ENCODE measurements at places on chromosomes 2 and 18.

- H3K4me1 ChIP-seq = no peaks in the 10 kb centered on the region
- no peak overlapping the region for H3K4me3 ChIP-seq
These were observed 8.5 kb upstream of the RALBP1 start for GRCh38 chr18:9466846-9467245.

- H3K4me1 ChIP-seq = peaks cover 83% of the 10 kb centered on the region
- peak overlapping the region; percentile 93 for H3K27ac ChIP-seq
- no peaks in the 10 kb centered on the region for H3K27me3 ChIP-seq
- peaks cover 4% of the 10 kb centered on the region for H3K36me3 ChIP-seq
- DNase-seq = no peak
These were observed 135.8 kb downstream of the HDAC4 start for GRCh38 chr2:239264838-239265651.

DNA sequence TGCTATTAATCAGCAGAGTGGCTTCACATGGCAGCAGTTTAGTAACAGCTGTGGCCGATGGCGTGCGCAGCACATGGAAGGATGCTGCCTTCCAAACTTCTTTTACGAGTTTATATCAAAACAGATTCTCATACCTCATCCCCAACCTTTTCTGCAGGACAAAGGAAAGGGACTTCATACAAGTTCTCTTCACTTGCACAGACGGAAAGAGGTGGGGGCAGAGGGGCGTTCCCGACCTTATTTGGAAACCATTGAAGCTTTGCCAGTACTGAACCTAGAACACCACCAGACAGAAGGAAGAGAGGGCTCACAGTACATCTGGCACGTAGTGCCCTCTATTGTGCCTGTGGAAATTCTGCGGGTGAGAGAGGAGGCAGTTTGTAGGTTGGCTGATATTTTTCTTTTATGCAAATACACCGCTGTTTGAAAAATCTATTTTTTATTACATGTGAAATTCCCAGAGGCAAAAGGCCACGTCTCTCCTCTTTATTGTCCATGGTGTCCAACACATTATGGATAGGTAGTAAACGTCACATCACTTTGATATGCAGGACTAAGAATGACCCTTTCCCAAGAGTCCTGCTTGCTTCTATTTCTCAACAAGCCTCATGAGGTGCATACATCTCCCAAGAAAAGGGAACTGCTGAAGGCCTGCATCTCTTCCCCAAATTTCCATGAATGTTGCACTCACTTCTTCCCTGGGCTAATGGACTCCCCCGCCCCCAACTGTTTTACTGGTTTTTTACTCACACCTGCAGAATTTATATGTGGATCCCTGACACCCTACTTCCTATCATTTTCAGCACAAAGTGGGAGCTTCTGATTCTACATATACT lies 31.3 kb downstream of the COLEC12 start:
- peaks cover 28% of the 10 kb centered on the region for H3K36me3 ChIP-seq
- no peak for DNase-seq
- H3K27me3 ChIP-seq = no peaks in the 10 kb centered on the region
- H3K27ac ChIP-seq = peak overlapping the region; percentile 92
- H3K4me3 ChIP-seq = no peak overlapping the region

DNA sequence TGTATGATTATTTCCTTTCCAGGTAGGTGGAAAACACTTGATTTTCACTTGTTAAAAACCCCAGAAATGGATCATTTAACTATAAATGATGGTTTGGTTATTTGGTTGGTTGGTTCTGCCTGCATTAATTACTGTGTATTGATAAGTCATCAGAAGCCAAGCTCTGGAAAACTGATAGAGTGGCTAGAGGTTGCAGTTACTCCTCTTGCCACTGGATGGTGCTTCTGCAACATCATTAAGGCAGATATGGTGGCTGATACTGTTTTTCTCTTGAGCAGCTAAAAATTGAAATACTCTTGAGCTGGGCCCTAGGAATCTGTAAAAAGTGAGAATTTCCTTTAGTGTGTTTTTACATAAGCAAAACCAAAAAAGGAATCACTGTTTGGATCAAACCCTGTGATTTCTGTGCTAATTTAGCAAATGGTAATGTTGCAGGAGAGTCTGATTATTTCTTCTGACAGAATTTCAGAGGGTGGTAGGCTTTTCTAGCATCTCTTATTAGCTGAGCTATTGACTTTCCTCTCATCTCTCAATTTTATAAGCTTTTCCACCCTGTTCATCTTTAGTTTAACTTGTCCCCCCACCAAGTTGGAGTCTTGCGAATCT lies 54.3 kb downstream of the RAB10 start:
- no peak overlapping the region for H3K4me3 ChIP-seq
- peak; percentile 7 for DNase-seq
- H3K27ac ChIP-seq = peak overlapping the region; percentile 23
- H3K27me3 ChIP-seq = no peaks in the 10 kb centered on the region

DNA sequence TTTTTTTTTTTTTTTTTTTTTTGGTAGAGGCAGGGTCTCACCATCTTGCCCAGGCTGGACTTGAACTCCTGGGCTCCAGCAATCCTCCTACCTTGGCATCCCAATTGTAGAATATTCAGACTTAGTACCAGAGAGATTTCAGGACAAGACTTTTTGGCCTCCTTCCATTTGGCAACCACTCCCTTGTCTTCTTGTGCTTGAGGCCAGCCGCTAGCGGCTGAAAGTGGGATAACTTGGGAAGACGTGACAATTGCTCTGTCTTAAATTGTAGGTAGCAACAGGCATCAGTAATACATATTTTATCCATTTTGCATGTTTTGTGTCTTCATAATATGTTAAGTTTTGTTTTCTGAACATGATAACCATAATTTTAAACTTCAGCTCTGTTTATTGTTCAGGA lies 53.3 kb upstream of the TTN start:
- no peak overlapping the region for H3K4me3 ChIP-seq
- no peak for DNase-seq
- H3K27me3 ChIP-seq = peaks cover 3% of the 10 kb centered on the region
- no peaks in the 10 kb centered on the region for H3K36me3 ChIP-seq

- no peaks in the 10 kb centered on the region for H3K27me3 ChIP-seq
- DNase-seq = no peak
- no peak overlapping the region for H3K27ac ChIP-seq
- peaks cover 9% of the 10 kb centered on the region for H3K36me3 ChIP-seq
- no peak overlapping the region for H3K4me3 ChIP-seq
These were observed 402.8 kb downstream of the ZEB2 start for GRCh38 chr2:144117086-144117485.

GRCh38 chr2:118505436-118505835 lies 342.0 kb downstream of the EN1 start:
- no peak overlapping the region for H3K27ac ChIP-seq
- no peaks in the 10 kb centered on the region for H3K4me1 ChIP-seq
- no peak overlapping the region for H3K4me3 ChIP-seq
- peaks cover 41% of the 10 kb centered on the region for H3K27me3 ChIP-seq
- no peak for DNase-seq

GRCh38 chr2:19363474-19363778 lies 5.0 kb upstream of the OSR1 start:
- H3K27ac ChIP-seq = no peak overlapping the region
- H3K27me3 ChIP-seq = peaks cover 64% of the 10 kb centered on the region
- H3K4me3 ChIP-seq = peak overlapping the region; percentile 86
- DNase-seq = no peak
- H3K4me1 ChIP-seq = peaks cover 58% of the 10 kb centered on the region

GRCh38 chr2:8223695-8224346 lies 458.0 kb upstream of the ID2 start:
- no peaks in the 10 kb centered on the region for H3K4me1 ChIP-seq
- no peak for DNase-seq
- H3K27ac ChIP-seq = no peak overlapping the region

DNA sequence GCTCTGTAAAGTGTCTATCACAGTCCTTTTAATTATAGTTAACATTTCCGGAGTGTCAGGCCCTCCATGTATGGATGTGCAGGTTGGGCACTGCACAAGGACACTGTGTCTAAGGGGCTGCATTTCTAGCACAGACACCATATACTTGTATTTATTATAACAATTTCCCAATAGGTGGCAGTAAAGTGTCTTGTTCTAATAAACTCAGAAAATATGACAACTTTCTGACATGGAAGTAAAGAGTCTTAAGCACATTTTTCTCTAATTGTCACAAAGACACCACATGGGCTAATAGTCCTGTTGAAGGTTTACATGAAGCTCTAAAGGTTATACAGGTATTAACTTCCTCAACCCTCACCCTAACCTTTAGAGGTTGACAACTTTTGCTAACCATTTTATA lies 156.6 kb downstream of the DYSF start:
- peaks cover 28% of the 10 kb centered on the region for H3K27me3 ChIP-seq
- H3K27ac ChIP-seq = no peak overlapping the region
- DNase-seq = no peak
- H3K36me3 ChIP-seq = no peaks in the 10 kb centered on the region

DNA sequence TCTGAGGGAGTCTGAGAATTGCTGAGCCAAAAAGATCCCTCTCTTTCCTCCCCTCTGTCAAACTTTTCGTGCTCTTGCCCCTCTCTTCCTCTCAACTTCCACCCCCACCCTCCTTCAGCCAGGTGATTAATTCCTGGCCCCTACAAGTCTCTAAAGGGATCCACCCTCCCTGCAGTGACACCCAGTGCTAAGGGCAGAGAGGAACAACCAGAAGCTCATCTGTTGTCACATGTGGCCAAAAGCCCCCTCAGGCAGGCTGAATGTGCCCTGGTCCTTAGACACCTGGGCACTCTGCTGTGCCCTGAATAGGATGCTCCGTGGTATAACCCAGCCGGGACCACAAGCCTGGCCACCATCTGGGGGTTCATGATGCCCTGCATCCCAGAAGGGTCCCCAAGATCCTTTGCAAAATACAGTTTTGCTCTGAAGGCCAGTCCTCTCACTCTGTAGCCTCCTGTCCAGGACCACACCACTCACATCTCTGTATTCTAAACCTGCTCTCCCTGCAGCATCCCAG lies 234.4 kb downstream of the BCL11A start:
- no peaks in the 10 kb centered on the region for H3K36me3 ChIP-seq
- H3K27me3 ChIP-seq = peaks cover 44% of the 10 kb centered on the region
- peaks cover 74% of the 10 kb centered on the region for H3K4me1 ChIP-seq
- DNase-seq = no peak
- H3K4me3 ChIP-seq = no peak overlapping the region

- peak overlapping the region; percentile 91 for H3K27ac ChIP-seq
- no peak for DNase-seq
- no peak overlapping the region for H3K4me3 ChIP-seq
- H3K4me1 ChIP-seq = peaks cover 7% of the 10 kb centered on the region
- no peaks in the 10 kb centered on the region for H3K27me3 ChIP-seq
These were observed 35.6 kb downstream of the OSBPL6 start for GRCh38 chr2:178229927-178230326.

- peaks cover 2% of the 10 kb centered on the region for H3K27me3 ChIP-seq
- DNase-seq = peak; percentile 79
- peak overlapping the region; percentile 94 for H3K27ac ChIP-seq
- H3K4me1 ChIP-seq = peaks cover 44% of the 10 kb centered on the region
These were observed 242.0 kb upstream of the LYPD1 start for GRCh38 chr2:132911726-132912724.

GRCh38 chr2:240137596-240138253 lies 1.6 kb upstream of the COPS9 start:
- peaks cover 40% of the 10 kb centered on the region for H3K27me3 ChIP-seq
- H3K4me1 ChIP-seq = peaks cover 54% of the 10 kb centered on the region
- DNase-seq = no peak
- H3K27ac ChIP-seq = no peak overlapping the region

DNA sequence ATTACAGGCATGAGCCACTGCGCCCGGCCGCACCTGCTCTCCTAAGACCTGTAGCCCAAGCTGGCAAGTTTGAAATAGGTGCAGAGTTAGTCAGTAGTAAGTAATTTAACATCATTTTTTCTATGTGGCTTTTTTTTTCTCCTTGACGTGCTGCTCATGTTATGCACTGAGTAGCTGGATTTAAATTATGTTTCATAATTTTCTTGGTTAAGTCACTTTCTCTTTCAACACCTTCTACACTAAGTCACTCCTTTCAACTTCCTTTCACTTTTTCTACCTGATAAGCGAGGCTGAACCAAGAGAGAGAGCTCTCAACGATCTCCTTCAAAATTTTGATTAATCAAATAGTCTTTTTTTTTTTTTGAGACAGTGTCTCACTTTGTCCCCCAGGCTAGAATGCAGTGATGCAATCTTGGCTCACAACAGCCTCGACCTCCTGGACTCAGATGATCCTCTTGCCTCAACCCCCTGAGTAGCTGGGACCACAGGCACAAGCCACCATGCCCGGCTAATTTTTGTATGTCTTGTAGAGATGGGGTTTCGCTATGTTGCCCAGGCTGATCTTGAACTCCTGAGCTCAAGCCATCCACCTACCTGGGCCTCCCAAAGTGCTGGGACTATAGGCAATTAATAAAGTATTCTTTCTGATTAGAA lies 13.1 kb downstream of the CASP8 start:
- no peak for DNase-seq
- no peaks in the 10 kb centered on the region for H3K36me3 ChIP-seq
- H3K27me3 ChIP-seq = peaks cover 3% of the 10 kb centered on the region
- no peak overlapping the region for H3K4me3 ChIP-seq
- no peaks in the 10 kb centered on the region for H3K4me1 ChIP-seq

GRCh38 chr2:3959372-3959771 lies 256.0 kb downstream of the DCDC2C start:
- H3K36me3 ChIP-seq = no peaks in the 10 kb centered on the region
- peak; percentile 24 for DNase-seq
- peaks cover 6% of the 10 kb centered on the region for H3K4me1 ChIP-seq
- no peak overlapping the region for H3K4me3 ChIP-seq
- H3K27ac ChIP-seq = no peak overlapping the region
- peaks cover 5% of the 10 kb centered on the region for H3K27me3 ChIP-seq

GRCh38 chr2:217269701-217270484 lies 410.0 kb upstream of the TNP1 start:
- H3K4me1 ChIP-seq = peaks cover 61% of the 10 kb centered on the region
- no peak overlapping the region for H3K4me3 ChIP-seq
- peak overlapping the region; percentile 42 for H3K27ac ChIP-seq
- H3K27me3 ChIP-seq = no peaks in the 10 kb centered on the region

GRCh38 chr2:88187038-88187676 lies 17.0 kb downstream of the THNSL2 start:
- peaks cover 10% of the 10 kb centered on the region for H3K4me1 ChIP-seq
- peak; percentile 81 for DNase-seq
- no peaks in the 10 kb centered on the region for H3K36me3 ChIP-seq
- peaks cover 11% of the 10 kb centered on the region for H3K27me3 ChIP-seq
- no peak overlapping the region for H3K27ac ChIP-seq
- no peak overlapping the region for H3K4me3 ChIP-seq

GRCh38 chr2:240433973-240434727 lies 1.3 kb upstream of the GPC1 start:
- H3K36me3 ChIP-seq = no peaks in the 10 kb centered on the region
- H3K4me1 ChIP-seq = peaks cover 19% of the 10 kb centered on the region
- peak; percentile 4 for DNase-seq

GRCh38 chr2:20994130-20994529 lies 49.7 kb downstream of the APOB start:
- H3K4me1 ChIP-seq = peaks cover 23% of the 10 kb centered on the region
- no peak overlapping the region for H3K4me3 ChIP-seq
- no peak for DNase-seq
- H3K27ac ChIP-seq = no peak overlapping the region
- peaks cover 18% of the 10 kb centered on the region for H3K27me3 ChIP-seq
